Activated CD8-positive, alpha-beta memory T cell treated with anti-CD3 and anti-CD28 coated beads for 4 hours (primary cell): ENCODE measurements at places on chromosomes 5 and 9.

- DNase-seq = no peak
Measured at GRCh38 chr5:124527220-124527991, 219.0 kb downstream of the ZNF608 start.

DNA sequence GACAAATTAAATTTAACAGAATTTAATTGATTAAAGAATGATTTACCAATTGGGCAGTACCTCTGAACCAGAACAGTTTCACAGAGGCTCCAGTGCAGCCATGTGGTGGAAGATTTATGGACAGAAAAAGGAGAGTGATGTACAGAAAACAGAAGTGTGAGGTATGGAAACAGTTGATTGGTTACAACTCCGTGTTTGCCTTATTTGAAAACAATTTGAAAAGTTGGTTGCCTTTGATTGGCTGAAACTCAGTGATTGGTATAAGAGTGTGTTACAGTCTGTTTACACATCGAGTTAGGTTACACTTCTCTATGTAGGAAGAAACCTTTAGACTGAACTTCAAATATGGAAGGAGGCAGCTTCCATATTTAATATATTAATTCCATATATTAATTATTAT, 30.1 kb downstream of the KIAA1958 start:
- DNase-seq = no peak

DNA sequence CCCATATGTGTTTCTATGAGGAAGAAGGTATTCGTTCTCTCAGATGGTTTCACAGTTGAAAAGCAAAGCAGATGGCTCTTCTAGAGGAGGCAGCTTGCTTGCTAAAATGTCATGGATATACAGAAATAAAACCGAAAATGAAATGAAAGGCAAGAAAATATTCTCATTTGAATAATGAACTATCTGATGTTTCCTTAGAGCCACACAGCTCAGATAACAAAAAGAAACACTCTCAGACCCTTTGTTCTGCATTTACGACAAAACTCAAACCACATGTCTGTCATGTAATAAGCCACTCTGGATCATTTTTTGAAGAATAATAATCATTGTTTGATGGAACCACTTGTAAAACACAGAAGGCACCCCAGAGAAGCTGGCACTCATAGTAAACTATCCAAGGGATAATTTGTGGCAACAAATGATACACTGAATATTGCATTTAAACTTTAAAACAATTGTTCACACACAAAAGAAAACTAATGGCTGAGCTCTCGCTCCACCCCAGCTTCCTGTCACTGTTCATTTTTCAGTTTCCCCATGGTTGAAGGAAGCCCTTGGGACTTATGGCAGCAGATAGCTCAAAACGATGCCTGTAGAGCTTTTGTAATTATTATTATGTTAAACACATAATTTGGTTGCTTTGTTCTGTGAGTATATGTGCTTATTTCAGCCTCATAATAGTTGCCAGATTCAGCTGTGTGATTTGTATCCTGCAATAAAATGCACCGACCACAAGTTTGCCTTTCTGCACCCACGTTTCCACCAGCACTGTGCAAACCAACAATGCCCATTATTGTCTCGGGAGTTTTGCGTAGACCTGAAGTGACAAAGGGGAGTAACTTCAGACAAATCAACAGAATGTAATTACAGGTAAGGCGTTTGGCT, 256.0 kb downstream of the TMEM167A start:
- DNase-seq = no peak

DNA sequence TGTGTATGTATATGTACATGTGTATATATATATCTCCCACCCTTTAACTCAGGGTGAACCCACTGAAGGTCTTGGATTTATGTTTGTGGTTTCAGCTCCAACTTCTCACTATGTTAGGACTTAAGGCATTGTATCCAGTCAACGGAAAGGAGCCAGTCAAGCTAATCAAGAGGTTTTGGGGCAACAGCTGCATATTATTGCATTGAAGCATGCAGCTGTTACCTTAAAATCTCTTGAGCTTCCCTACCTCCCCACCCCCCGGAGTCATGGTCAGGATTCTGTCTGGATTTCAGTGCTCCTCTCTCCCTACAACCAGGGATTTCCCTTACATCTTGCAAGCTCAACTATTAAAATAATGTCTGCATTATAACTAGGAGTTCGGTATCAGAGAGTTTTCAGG, 399.5 kb downstream of the SPOCK1 start:
- no peak for DNase-seq

DNA sequence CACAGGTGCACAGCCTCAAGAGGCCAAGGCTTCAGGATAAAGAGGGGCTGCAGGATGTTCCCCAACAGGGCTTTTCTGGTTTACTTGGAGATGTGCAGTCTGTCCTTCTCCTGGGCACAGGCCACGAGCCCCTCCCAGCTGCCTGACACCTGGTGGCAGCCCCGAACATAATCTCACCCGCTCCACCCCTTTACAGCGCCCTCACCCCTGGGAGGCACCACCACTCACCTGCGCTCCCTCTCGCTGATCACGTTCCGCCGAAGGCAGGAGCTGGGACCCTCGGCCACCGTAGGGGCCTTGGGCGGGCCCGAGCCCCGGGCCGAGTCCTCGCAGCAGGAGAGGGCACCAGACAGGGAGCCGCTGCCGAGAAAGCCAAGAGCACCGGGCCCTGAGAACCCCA, 514 bp downstream of the SOHLH1 start:
- DNase-seq = no peak

DNA sequence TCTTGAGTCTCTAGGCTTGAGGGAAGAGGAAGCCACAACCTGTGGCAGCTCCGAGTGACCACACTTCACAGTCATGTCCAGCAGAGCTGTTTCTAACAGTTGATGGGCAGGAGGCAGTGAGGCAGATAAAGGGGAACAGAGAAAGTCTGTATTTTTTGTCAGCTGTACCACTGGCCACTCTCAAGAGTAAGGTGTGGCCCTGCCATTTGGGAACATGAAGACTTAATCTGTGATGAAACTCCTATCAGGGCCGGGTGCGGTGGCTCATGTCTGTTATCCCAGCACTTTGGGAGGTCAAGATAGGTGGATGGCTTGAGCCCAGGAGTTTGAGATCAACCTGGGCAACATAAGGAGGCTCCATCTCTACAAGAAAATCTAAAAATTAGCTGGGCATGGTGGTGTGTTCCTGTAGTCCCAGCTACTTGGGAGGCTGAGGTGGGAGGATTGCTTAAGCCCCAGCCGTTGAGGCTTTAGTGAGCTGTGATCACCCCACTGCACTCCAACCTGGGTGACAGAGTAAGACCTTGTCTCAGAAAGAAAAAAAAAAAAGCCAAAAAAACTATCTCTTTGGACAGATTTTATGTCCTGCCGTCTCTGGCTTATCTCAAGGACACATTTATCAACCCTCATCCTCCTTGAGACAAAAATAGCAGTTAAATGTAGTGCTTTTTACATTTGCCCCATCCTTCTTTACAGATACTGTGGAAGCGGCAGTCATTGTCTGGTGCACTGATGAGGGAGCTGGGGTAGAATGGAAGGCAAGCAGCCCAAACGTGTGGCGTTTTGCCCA, 11.9 kb upstream of the COL15A1 start:
- DNase-seq = no peak

DNA sequence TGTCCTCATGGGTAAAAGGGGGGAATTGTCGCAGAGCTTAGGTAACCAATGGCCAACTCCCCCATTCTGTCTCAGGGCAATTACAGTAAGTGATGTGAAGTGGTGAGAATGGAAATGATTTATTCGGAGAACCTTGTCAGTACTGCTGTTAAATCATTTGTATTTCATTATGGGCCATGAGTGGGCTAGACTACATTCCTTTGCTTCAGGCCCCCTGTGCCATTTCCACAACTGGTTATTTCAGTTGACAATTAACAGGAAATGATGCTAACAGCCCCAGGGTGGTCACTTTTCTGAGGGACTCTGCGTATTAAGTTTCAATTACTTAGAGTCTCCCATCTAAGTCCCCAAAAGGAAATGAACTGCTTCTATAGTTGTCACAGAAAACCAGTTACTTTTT, 653.7 kb downstream of the CCDC171 start:
- DNase-seq = no peak

DNA sequence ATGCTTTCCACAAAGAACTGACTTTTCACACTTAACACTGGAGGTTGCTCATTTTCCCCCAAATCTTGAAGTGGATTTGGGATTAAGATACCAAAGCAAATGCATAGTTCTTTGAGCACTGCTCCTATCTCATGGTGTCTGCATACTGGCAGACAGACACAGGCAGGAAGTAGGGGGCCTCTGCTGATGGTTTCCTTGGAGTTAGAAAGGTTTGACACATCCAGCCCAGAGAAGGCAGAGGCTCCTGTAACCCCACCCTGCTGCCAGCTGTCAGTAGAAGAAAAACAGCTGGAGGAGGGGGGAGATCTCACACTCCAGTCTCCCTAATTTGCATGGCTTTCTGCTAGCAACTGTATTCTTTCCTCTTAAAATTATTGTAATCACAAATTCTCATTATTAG, 44.1 kb downstream of the APTX start:
- no peak for DNase-seq
